NCI-H510A treated with DMSO at 0.1 percent for 48 hours (cell line): ENCODE measurements at places on chromosomes 7 and 10.
A peak's percentile ranks its signal among the peaks of the same experiment; 100 is the strongest.

DNA sequence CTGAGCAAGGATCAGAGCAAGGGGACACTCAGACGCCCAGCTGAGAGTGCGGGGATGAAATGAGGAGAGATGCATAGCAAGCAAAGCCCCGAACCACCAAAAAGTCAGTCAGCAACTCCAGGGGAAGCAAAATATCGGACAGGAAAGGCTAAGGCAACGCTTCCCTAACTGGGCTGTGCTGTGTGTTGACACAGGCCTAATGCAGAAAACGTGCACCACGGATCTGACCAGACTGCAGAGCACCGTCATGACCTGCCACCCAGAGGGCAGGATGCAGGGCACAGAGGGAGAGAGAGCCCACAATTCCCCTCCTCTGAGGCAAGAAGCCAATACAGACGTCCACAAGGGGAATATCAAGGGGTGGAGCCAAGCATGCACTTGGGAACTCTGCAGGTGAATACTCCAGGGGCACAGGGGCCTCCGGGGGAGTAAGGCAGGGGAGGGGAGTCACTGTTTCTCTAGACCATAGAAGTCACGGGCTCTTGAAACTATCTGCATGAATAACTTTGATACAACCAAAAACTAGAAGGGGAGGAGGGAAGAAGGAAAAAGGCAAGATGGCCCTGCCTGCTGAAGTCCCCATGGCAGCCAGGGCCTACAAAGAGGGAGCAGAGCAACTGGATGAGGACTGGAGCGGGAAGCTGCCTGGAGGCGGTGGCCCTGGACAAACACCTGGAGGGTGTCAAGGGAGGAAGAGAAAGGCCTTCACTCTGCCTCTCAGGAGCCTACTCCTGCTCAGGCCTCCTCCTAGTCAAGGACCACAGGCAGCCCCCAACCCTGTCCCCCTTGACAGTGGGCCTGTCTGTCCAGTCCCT is 26.2 kb downstream of the GRID1 start:
- peak; percentile 21 for DNase-seq

GRCh38 chr7:43479042-43479441 is 103.9 kb upstream of the STK17A start:
- DNase-seq: no peak

DNA sequence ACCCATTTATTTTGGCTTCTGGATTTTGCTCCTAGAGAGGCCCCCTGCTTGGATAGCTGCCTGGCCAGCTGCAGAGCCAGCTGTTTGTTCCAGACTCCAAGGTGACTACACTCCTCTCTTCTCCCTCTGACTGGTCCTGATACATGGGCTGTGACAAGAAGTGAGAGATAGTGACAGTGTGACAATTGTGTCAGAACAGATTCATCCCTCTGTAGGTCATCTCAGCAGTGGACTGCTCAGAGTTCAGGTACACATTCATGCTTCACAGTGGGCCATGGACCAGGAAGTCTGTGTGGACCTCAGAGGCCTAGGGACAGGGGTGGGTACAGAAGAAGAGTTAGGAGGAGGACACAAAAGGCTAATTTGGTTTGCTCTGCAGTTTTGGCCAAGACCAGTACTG is 188.2 kb upstream of the MKLN1 start:
- DNase-seq: no peak

- DNase-seq: no peak
Observed at GRCh38 chr10:116752969-116753665, 10.8 kb upstream of the HSPA12A start.

GRCh38 chr10:75925999-75926398 is 494.6 kb downstream of the LRMDA start:
- DNase-seq: no peak

- peak; percentile 77 for DNase-seq
Observed at GRCh38 chr10:84613336-84614021, 285.1 kb downstream of the CCSER2 start.

- DNase-seq: no peak
Observed at GRCh38 chr7:909358-910329, 33.3 kb downstream of the GET4 start.

- DNase-seq: no peak
Observed at GRCh38 chr10:63765126-63765525, 243.9 kb downstream of the REEP3 start.

DNA sequence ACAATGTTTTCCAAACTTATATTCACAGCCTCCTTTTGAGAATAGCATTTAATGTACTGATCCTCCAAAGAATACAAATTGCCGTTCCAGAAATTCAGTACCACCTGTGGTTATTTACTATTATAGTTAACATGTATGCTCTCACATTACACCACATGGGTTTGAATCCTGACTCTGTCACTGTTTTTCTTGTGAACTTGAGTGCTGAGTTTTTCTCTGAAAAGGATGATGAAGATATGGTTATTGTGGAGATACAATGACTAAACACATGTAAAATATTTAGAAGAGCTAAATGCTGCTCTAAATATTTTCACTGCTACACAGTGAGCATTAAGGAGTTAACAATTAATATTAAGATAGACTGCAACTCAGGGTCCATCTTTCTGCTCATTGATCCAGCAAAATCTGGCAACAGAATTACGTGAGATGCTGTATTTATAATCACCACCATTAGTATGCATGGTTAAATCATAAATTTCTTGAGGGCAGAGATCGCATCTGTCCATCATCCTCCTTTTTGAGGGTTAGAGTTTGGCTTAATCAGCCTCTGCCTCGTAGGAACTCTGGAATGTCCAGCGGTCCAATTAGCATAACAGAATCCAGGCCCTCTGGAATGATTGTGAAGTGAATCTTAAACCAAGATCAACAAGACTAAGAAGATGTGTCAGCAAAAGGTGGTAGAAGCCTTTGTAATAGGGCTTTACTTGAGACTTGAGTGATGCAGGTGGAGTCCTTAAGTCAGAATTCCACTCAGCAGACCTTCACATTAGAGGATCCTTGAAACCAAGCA is 152.8 kb downstream of the MACC1 start:
- no peak for DNase-seq

DNA sequence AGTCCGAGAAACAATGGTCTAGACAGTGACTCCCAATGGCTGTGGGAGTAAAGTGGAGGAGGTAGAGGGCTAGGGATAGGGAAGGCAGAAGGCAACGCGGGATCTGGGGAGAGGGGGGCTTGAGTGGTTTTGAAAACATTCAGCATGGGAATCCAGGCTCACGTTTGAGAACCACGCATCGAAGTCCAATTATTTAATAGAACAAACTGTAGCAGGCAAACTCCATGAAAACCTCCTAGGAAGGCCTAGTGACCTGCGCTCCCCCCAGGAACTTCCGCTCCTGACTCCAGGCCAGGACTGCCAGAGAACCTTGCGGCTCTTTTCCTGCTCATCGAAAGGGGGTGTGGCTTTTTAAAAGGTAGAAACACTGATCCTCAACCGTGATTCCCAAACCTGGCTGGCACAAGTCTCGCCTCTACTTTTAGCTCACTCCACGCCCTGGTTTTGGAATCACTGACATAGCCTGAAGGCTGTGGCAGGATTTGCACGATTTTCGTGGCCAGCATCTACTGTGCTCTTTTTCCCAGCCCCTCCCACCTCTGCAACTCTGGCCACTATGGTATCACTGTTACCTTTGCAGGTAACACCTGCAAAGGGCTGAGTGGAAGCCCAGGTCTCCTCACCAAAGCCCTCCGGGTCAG is 43.4 kb downstream of the MYOF start:
- peak; percentile 92 for DNase-seq

- no peak for DNase-seq
Observed at GRCh38 chr10:46029461-46030030, 877 bp downstream of the NCOA4 start.

GRCh38 chr10:99711129-99711719 is 20.7 kb downstream of the COX15 start:
- DNase-seq: peak; percentile 72

DNA sequence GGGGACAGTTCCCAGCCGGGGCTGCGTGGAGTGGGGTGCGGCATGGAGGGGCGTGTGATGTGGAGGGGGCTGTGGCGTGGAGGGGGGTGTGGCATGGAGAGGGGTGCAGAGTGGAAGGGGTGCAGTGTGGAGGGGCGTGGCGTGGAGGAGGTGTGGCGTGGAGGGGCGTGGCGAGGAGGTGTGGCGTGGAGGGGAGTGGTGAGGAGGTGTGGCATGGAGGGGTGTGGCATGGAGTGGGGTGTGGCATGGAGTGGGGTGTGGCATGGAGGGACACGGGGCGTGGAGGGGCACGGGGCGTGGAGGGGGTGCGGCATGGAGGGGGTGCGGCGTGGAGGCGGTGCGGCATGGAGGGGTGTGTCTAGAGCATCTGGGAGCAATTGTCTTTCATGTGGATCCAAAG is 33.6 kb downstream of the NKX6-2 start:
- no peak for DNase-seq

DNA sequence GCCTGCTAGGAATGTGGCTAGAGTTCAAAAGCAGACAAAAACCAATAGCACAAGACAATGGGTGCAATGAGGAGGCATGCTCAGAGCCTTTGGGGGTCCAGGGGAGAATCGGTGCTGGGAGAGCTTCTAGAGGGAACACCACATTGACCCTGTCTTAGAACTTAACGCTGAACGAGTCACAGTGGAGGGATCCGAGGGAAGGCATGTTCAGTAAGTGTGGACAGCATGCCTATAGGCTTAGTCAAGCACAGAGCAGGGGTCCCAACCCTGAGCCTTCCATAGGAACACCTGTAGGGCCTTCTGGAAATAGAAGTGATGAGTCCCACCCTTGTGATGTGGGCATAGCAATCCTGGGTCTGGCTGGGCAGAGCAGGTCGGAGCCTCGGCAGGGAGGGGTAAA is 148.7 kb downstream of the PKD1L1 start:
- no peak for DNase-seq

- no peak for DNase-seq
Observed at GRCh38 chr10:60893231-60893630, 50.8 kb downstream of the RHOBTB1 start.

DNA sequence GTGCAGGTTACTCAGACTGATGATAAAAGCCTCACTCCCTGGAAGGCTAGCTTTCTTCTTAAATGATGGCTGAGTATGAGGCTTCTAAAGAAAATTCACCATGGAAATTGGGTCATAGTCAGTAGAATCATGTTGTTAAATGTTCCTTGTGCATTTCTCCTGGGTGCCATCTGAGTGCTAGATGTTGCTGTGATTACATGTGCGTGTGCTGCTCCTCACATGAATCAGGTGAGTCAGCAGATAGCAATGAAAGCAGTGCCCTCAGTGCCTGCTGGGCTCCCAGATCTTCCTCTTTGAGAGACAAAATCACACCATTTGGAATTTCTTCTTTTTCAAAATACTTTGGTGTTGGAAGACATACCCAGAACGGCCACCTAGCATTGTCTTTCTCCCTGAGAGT is 331.7 kb downstream of the XPNPEP1 start:
- no peak for DNase-seq

DNA sequence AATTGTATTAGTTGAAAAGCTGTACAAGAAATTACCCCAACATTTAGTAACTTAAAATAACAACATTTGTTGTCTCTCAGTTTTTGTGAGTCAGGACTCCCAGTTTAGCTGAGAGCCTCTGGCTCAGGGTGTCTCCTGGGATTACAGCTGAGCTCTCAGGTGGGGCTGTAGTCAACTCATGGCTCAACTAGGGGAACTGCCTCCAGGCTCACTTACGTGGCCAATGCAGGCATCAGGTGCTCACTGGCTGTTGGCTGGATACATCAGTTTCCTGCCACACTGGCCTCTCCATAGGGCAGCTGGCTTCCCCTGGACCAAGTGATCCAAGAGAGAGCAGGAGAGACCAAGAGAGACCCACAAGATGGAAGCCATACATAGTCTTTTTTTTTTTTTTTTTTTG is 17.5 kb downstream of the CCNY start:
- no peak for DNase-seq

DNA sequence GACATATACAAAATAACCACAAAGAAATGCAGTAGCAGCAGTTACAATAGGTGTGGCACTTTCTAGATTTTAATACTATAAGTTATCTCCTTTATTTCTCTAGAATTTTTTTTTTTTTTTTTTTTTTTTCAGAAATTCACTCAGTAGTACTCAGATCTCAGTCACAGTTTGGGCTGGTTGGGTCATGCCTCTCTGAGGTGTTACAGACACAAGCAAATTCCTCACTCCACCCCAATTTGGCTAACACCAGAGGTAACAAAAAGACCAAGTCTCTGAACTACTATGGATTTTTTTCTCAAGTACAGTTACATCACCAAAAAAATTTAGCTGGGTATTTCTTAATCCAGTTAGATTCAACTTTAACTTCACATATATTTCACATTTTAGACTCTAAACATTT is 985.1 kb upstream of the LRRN3 start:
- no peak for DNase-seq

GRCh38 chr10:113626809-113627355 is 37.0 kb downstream of the NRAP start:
- DNase-seq: no peak

- DNase-seq: no peak
Observed at GRCh38 chr10:116306847-116307246, 17.4 kb upstream of the CCDC172 start.

DNA sequence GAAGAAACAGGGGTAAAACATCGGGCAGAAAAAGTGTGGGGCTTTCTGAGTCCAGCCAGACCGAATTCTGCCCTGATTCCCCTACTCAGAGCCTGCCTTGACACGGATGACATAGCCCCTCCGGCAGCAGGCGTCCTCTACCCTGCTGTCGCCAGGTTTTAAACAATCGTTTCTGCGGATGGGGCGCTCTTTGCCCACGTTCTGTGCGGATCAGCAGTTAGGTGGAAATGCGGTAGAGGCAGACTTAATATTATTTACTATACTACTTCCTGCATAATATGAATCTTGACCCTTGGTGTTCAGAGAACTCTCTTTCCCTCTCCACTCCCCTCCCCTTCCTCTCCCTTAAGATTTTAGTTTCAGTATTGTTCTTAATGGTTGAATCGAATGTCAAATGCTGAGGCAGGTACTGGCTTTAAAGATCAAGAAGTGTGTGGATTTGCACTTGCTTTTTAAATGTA is 2.4 kb downstream of the GATA3 start:
- no peak for DNase-seq

DNA sequence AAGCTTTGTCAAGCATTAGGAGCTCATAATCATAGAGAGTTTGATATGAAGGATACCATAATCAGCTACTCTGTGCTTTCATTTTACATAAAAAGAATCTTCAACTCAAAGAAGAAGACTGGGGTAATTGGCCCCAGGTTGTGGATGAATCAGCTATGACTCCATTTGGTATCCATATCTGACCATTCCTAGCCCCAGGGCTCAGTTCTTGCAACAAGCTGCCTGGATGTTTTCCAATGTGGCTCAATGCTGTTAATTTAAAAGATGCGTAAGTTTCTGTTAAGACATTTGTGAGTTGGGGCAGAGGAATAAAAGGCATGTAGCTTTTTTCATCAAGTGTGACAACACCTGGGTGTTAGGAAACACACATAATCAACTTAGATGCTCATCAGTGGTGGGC is 951.1 kb downstream of the NRG3 start:
- no peak for DNase-seq

DNA sequence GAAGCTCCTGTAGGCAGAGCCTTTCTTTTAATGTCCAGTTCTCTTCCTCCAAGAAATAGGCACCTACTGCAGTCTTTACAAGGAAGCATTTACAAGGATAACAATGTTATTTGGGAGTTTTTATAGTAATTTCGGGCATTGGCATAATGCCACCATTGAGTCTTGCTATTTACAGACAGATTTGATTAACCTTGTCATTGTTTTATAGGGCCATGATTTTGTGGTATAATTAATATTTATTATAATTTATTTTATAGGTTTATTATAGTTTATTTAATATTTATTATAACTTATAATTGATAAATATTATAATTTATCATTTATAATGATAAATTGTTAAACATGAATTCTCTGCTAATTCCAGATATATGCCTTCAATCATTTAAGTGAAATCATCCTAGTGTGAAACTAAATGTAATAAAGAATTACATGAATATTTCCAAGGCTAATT is 573 bp upstream of the POT1 start:
- DNase-seq: no peak
